ENCODE measurements at places on chromosomes 12 and 14. TPM values are rescaled to one million over a fixed set of nuclear protein-coding genes. Genes with fewer than 3 reads are reported as not detected.

The SSTR1 gene
- 5.5 TPM for total RNA-seq

The GPRC5D gene
- not detected for total RNA-seq

The CD163L1 gene
- total RNA-seq = 2.1 TPM

The EXOC3L4 gene
- not detected for total RNA-seq

The C3AR1 gene
- total RNA-seq = not detected

The CPNE6 gene
- total RNA-seq = not detected

The PRR13 gene
- 59.4 TPM for total RNA-seq

The ATG14 gene
- total RNA-seq = 10.5 TPM

The SLC7A8 gene
- 17.4 TPM for total RNA-seq

The RASSF8 gene
- 230 TPM for total RNA-seq

The PIK3C2G gene
- total RNA-seq = not detected

The CELA1 gene
- total RNA-seq = not detected

The B4GALNT1 gene
- total RNA-seq = 5.7 TPM

The PDZRN4 gene
- total RNA-seq = not detected

The TMEM63C gene
- total RNA-seq = under 0.01 TPM

The GDF3 gene
- not detected for total RNA-seq

The KRT78 gene
- total RNA-seq = not detected

The KCNH3 gene
- not detected for total RNA-seq

The CACNA2D4 gene
- 1.3 TPM for total RNA-seq

The KLRG1 gene
- 0.61 TPM for total RNA-seq

The CLEC9A gene
- not detected for total RNA-seq

The KRT74 gene
- total RNA-seq = not detected

The ADAMTS20 gene
- total RNA-seq = 0.12 TPM

The GABARAPL1 gene
- total RNA-seq = 58.6 TPM

The SLC39A9 gene
- 159 TPM for total RNA-seq

The JPH4 gene
- not detected for total RNA-seq

The FAM90A1 gene
- 0.16 TPM for total RNA-seq

The IRF9 gene
- 136 TPM for total RNA-seq

Data from hair follicle dermal papilla cell (primary cell).